Cardiac septum (tissue), 1 donor: ENCODE measurements at places on chromosomes 1 and 21.

DNA sequence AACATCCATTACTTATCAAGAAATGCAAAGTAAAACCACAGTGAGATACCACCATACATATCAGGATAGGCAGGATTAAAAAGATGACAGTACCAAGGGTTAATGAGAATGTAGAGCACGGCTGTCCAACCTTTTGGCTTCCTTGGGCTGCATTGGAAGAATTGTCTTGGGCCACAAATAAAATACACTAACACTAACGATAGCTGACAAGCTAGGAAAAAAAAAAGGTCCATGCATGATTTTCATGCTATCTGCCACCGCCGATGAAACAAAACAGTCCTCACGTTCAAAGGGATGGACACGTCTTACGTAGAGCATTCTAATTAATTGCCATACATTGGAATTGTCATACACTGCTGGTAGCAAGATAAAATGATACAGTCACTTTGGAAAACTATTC is 14.3 kb downstream of the BACH1 start:
- DNase-seq, result no peak

DNA sequence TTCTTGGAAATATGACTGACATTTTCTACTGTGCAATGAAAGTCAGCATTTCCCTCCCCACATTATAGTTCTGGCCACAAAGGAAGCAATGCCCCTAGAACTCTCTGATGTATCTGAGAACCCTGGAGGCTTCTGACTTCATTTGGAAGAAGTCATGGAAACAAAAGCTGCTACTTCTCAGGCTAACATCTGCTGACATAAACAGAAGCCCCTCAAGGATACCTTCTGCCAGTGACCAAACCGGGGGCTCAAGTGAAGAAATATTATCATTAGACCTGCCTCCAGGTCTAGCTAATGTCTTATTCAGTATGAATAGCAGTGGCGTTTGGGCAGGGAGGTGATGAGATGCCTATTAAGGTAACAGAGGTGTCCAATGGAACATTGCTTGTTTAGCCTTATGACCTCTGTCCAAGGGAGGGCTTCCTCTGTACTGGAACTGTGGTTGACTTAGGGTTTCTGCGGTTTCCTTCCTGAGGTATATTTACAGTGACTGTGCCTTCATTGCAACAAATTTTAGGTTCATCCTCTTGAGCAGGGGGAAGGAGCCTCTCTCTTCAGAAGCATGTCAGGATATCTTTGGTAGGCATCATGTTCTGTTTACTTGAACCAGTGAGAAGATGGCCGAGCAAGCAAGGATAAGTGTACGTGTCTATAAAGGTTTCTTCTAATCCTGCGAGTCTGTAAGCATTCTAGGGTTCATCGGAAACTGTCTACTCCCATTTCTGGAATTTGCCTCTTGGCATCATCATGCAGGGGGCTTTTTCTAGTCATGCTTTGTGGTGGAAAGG is 161.7 kb downstream of the PBX1 start:
- no peak for DNase-seq

- DNase-seq, result no peak
Observed at GRCh38 chr1:152053375-152053774, 16.6 kb upstream of the S100A11 start.

DNA sequence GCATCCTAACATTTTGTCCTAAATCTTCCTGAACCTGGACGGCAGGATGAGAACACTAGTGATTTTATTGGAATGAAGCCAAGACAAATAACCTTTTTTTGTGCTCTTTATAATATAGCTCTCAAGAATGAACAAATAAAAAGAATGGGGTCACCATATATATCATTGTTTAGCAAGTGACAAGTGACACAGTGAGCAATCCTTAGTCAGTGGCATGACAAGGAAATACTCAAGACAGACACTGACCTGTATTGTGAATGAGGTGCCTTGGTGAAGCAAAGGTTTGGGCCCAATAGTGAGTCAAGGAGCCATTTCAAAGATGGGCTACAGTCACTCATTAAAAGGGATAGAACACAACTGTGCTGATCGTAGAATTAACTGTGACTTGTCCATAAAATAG is 35.7 kb downstream of the PTGFR start:
- DNase-seq, result no peak

DNA sequence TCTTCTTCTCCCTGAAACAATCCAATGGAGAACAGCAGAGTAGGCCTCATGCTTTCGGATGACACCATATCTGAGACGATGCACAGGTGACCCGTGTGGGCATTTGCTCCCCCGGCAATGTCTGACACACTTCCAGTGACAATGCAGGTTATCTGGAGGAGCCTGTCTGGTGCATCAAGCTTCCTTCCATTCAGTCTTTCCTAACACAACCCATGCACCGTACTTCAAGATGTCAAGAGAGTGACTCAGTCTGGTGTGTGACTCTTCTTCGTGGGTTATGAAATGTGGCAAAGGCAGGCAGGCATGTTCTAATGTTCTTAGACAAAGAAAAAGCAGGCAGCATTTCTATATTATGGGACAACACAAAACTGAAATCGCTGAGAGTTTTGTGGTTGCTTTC is 159.1 kb downstream of the EDEM3 start:
- DNase-seq, result no peak

DNA sequence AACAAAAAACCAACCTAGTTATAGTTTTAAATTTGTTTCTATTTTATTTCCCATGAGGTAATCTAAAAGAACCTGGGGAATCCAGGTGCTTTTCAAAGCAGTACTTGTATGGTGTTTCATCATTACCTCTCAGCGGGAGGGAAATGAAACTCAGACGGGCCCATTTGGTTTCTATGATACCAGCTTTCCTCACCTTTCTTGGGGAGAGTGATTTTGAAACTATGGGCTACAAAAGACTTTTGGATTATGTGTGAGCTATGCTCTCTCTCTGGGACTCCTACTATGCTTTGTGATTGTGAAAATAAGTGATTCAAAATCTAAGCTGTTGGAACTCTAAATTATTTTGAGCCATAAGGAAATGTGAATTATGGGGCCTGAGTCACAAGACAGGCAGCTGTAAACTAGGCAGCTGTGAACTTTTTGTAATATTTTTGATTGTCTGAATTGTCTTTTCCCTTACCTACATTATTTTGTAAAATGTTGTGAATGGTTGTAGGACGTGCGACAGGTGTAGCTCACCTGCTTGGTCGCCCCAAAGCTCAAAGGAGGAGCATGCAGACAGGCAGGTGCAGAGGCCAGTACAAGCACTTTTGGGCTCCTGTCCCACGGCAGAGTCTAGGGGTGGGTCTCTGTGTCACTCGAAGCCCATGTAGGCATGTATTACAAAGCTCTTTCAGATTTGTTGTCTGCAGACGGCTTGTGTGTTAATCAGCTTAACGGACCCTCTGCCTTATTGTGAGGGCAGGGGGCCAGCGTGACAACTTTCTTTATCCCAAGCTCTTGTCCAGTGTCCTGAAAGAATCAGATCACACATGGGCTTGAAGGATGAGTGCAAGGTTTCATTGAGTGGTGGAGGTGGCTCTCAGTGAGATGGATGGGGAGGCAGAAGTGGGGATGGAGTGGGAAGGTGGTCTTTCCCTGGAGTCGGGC is 64.8 kb upstream of the BACH1 start:
- DNase-seq, result no peak

- no peak for DNase-seq
Observed at GRCh38 chr21:44331209-44331608, 8.0 kb downstream of the CFAP410 start.

DNA sequence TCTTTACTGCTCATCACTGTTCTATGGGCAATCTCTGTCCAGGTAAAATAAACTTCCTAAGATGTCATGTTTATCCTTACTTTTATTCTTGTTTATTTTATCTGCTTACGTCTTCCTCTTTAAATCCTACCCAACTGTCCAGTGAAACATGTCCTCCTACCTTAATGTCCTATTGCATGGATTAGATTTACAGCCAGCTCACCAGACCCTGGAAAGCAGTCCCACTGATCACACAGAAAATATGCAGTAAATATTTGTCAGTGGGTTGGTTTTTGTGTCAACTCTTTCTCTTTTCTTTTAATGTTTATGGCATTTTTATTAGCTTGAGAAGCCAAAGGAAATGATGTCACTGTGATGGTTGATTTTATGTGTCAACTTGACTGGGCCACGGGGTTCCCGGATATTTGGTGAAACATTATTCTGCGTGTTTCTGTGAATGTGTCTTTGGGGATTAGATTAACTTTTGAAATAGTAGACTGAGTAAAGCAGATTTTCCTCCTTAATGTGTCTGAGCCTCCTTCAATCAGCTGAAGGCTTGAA is 258.3 kb downstream of the SRGAP2C start:
- no peak for DNase-seq

DNA sequence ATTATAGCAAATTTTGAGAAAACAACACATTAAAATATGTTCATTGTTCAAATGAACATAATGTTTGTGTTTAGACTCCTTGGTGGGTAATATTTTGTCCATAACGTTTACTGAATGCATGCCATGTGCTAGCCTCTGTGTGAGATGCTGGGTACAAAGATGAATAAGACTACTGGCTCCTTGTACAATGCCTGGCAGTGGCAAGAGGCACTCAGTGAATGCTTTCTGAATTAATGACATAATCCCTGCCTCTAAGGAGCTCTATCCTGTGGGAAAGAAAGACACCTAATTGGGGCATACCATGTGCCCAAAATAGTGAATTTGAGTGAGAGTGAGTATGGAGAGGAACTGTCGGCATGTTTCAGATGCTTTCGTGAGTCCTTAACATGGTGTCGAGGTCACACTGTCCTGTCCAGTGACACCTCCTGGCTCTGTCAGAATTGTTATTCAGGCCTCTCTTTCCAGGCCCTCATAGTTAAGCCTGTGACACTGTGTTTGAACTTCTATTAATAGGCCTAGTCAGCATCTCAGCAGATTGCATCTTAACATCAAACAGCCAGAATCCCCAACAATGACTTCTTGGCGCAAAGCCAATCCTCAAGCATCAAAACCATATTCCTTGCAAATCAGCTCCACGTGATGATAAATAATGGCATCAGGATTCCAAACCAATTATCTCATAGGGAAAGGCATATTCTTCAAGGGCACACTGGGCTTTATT is 32.8 kb upstream of the S1PR1 start:
- DNase-seq, result no peak

DNA sequence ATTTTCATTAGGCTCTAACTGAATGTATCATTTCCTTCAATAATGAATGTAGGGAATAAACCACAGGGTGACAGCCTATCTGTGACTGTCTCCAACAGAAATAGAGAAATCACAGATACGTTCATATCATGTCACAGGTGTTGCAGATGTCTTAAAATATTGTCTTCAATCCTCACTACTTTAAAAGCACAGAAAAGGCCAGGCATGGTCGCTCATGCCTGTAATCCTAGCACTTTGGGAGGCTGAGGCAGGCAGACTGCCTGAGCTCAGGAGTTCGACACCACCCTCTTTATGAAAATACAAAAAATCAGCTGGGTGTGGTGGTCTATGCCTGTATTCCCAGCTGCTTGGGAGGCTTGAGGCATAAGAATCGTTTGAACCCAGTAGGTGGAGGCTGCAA is 8.2 kb downstream of the CREG1 start:
- no peak for DNase-seq
